ENCODE measurements at places on chromosomes 1 and 21. TPM values are rescaled to one million over a fixed set of nuclear protein-coding genes. Genes with fewer than 3 reads are reported as not detected.

GRCh38 chr1:41682845-41683625, 198.6 kb upstream of the EDN2 start:
- no peaks in the 10 kb centered on the region for H3K27me3 ChIP-seq
- H3K27ac ChIP-seq = no peak overlapping the region
- H3K4me1 ChIP-seq = peaks cover 47% of the 10 kb centered on the region
- no peak for DNase-seq

- H3K4me1 ChIP-seq = no peaks in the 10 kb centered on the region
- DNase-seq = no peak
- H3K36me3 ChIP-seq = peaks cover 32% of the 10 kb centered on the region
- H3K27ac ChIP-seq = no peak overlapping the region
- no peak overlapping the region for H3K4me3 ChIP-seq
Observed at GRCh38 chr1:22500471-22500870, 48.8 kb downstream of the ZBTB40 start.

- H3K4me1 ChIP-seq = no peaks in the 10 kb centered on the region
- peaks cover 25% of the 10 kb centered on the region for H3K27me3 ChIP-seq
- H3K36me3 ChIP-seq = no peaks in the 10 kb centered on the region
- no peak for DNase-seq
- H3K27ac ChIP-seq = no peak overlapping the region
Observed at GRCh38 chr1:13583966-13584791, 547 bp downstream of the PDPN start.

LCE6A gene
- not detected for total RNA-seq

DNA sequence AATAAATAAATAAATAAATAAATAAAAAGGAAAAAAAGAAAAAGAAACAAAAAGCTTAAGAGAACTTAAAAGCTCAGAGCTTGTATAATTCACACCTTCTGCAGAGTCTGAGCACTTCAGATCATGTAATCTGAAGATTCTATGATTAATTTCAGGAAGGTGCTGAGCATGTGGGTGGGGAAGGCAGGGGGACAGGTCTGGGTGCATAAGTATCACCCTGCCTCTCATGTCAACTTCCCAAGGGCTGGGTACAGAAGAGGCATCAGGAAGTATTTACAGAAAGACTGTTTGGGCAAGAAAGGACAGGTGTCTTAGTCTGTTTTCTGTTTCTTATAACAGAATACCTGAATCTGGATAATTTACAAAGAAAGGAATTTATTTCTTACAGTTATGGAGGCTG, 20.4 kb upstream of the PADI2 start:
- no peaks in the 10 kb centered on the region for H3K4me1 ChIP-seq
- no peaks in the 10 kb centered on the region for H3K36me3 ChIP-seq
- no peak for DNase-seq
- H3K27me3 ChIP-seq = no peaks in the 10 kb centered on the region

UBL4B gene
- total RNA-seq = not detected

- no peaks in the 10 kb centered on the region for H3K4me1 ChIP-seq
- H3K36me3 ChIP-seq = no peaks in the 10 kb centered on the region
- DNase-seq = no peak
- no peak overlapping the region for H3K27ac ChIP-seq
Observed at GRCh38 chr21:31498985-31499384, 154.9 kb upstream of the TIAM1 start.

WDR64 gene
- total RNA-seq = not detected

- peaks cover 8% of the 10 kb centered on the region for H3K27me3 ChIP-seq
- H3K4me1 ChIP-seq = peaks cover 3% of the 10 kb centered on the region
- no peaks in the 10 kb centered on the region for H3K36me3 ChIP-seq
- H3K27ac ChIP-seq = no peak overlapping the region
- DNase-seq = peak; percentile 64
- no peak overlapping the region for H3K4me3 ChIP-seq
Observed at GRCh38 chr1:175146529-175147213, 45.9 kb downstream of the KIAA0040 start.
